Natural killer cell (primary cell): ENCODE measurements at places on chromosomes 5 and 9. TPM values are rescaled to one million over a fixed set of nuclear protein-coding genes. Genes with fewer than 3 reads are reported as not detected.

- DNase-seq: no peak
Measured at GRCh38 chr5:18732556-18733479, 1098.6 kb downstream of the TAF11L14 start.

DNA sequence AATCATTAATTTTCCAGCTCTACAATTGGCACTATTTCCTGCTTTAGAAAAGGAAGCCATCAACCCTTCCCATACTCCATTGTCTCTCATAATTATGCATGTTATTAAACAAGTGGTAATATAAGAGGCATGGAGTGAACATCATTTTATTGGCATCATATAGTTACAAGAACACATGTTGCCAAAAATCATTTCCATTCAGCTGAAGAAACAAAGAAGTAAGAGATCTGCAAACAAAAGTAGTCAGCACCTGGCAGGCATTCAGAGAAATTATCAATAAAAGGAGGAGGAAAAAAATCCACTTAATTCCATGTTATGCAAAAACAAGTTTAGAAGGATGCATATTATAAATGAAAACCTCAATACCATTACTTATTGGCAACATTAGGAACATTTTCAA lies 1208.2 kb upstream of the C9orf72 start:
- no peak for DNase-seq

The PRKACG gene
- not detected for total RNA-seq

The EQTN gene
- not detected for total RNA-seq

- DNase-seq: no peak
Measured at GRCh38 chr9:135811801-135812200, 95.5 kb downstream of the CAMSAP1 start.

- no peak for DNase-seq
Measured at GRCh38 chr9:91271156-91271555, 90.6 kb downstream of the AUH start.

- no peak for DNase-seq
Measured at GRCh38 chr5:68265347-68265746, 49.8 kb downstream of the PIK3R1 start.

GRCh38 chr5:172428224-172429166 lies 25.8 kb downstream of the SH3PXD2B start:
- no peak for DNase-seq

DNA sequence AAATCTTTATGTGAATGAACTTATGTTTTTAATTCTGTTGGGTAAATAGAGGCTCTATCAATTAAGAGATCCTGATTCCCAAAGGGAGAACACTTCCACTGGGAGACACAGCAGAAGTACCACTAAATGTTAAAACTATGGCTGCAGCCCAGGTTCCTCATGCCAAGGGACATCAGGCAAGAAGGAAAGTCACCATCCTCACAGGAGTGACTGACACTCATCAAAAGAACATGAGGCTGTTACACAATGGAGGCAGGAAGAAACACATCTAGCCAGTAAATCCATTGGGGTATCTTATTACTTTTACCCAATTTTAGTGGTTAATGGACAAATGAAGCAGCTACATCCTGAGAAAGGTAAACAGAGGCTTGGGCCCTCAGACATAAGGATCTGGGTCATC lies 94.4 kb downstream of the MAPKAP1 start:
- DNase-seq: no peak

The HTR4 gene
- not detected for total RNA-seq
